Gastrocnemius medialis (tissue), 4 donors: ENCODE measurements at places on chromosomes 1 and 21. TPM values are rescaled to one million over a fixed set of nuclear protein-coding genes. Genes with fewer than 3 reads are reported as not detected.

GRCh38 chr1:157415661-157416060 lies 136.7 kb downstream of the FCRL5 start:
- no peak for DNase-seq

The DOP1B gene
- total RNA-seq = 12.8 TPM

DNA sequence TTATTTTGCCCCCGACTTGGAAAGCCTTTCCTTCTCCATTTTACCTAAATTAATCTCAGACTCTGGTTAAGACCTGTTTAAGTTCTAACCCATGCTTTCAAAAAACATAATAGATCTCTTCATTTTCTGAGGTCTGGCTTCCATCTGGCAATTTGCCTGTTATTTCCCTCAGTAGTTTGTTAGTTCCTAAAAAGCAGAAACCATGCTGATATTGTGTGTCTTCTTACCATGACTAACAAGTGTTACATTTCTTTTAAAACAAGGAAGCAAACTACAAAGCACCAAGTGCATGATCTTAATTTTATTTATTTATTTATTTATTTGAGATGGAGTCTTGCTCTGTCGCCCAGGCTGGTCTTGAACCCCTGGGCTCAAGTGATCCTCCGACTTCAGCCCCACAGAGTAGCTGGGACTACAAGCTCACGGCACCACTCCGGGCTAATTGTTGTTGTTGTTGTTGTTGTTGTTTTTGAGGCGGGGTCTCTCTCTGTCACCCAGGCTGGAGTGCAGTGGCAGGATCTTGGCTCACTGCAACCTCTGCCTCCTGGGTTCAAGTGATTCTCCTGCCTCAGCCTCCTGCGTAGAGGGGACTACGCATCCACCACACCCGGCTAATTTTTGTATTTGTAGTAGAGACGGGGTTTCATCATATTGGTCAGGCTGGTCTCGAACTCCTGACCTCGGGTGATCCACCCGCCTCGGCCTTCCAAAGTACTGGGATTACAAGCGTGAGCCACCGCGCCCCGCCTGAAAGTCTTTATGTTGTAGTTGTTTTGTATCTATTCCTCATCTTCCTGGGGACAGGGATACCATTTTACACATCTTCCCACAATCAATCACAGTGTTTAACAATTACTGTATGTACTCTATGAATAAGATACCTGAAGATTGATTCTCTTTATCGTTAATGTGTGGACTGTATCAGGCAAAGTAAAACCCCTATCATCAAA lies 1.3 kb upstream of the PATJ start:
- DNase-seq = no peak

GRCh38 chr1:162204129-162204822 lies 134.8 kb downstream of the NOS1AP start:
- no peak for DNase-seq

The PAQR6 gene
- total RNA-seq = not detected

GRCh38 chr1:28066393-28067154 lies 21.8 kb downstream of the EYA3 start:
- DNase-seq = no peak

GRCh38 chr1:94828251-94828650 lies 8.1 kb downstream of the SLC44A3 start:
- DNase-seq = no peak

- no peak for DNase-seq
Observed at GRCh38 chr1:1593834-1594601, 5.9 kb downstream of the FNDC10 start.

DNA sequence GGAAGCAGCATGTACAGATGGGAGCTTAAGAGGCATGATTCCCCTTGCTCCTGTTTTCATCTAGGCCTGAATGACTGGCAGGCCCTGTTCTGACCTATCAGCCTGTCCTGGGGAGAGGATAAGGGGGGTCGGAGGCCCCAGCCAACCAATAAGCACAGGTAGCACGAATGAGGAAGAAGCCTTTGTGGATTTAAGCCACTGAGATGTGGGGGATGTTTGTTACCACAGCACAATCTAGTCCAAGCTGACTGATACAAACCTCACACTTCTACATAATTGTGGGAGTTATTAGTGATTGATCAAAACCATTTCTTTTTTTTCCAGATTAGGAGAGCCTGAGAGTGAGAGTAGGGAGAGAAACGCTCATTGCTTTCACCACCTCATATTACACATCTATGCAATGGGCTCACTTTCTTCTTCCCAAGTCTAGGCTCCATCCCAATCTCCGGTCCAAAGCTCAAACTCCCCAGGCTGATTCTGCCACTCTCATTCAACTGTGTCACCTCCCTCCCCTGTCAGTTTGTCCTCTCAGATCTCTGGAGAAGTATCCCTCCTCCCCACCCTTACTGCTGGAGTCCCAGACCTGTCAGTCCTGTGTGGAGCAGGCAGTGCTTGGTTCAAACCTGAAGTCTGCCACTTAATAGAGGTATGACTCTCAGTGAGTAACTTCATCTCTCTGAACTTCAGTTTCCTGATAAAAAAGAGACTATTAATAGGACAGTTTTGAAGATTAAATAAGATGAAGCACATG lies 220.5 kb downstream of the PTPRU start:
- no peak for DNase-seq

DNA sequence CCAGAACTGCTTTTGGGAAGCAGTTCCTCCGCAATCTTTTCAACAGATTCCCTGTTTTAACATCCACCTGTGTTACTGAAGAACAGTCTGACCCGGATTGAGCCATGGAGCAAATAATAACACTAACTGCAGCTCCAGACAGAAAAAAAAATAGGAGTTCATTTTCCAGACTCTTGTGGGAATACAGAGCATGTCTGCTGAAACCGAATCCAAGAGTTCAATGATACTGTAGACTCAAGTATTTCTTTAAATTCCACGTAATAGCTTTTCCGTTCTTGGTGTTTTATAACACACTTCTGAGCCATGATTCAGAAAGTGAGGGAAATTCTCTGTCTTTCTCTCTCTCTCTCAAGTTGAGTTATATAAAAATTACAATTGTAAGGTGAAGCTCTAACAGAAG lies 60.6 kb downstream of the DDAH1 start:
- DNase-seq = no peak

The S100A7A gene
- total RNA-seq = not detected
